ENCODE measurements at places on chromosomes 3 and 15.
A peak's percentile ranks its signal among the peaks of the same experiment; 100 is the strongest.

DNA sequence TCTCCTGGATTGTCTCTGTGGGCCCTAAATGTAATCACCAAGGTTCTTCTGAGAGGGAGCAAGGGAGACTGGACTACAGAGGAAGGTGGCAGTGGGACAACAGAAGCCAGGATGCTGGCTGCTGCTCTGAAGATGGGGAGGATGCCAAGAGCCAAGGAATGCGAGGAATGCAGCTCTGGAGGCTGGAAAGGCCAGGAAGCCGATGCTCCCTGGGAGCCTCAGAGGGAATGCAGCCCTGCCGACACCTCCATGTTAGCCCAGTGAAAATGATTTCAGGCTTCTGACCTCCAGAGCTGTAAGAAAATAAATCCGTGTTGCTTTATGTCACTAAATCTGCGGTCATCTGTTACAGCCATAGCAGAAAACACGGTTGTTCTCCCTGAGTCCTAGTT is 44.1 kb downstream of the UMPS start:
- peak; percentile 67 for DNase-seq

- DNase-seq: no peak
Measured at GRCh38 chr3:189502676-189503257, 128.4 kb upstream of the TP63 start.

DNA sequence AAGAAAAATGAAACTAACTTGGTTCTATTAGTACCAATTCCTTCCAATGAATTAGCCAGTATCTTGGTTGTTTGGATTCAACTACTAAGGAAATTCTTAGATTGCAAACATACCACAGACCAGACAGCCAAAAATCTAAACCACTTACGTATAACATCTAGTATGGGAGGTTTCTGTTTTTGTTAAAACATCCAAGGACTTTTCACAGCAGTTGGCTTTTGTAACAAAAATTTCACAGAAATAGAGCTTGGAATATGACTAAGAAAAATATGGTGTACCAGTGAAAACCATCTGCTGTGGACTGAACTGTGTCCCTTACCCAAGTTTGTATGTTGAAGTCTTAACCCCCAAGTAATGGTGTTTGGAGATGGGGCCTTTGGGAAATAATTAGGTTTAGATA is 199.2 kb downstream of the OTOL1 start:
- DNase-seq: no peak

DNA sequence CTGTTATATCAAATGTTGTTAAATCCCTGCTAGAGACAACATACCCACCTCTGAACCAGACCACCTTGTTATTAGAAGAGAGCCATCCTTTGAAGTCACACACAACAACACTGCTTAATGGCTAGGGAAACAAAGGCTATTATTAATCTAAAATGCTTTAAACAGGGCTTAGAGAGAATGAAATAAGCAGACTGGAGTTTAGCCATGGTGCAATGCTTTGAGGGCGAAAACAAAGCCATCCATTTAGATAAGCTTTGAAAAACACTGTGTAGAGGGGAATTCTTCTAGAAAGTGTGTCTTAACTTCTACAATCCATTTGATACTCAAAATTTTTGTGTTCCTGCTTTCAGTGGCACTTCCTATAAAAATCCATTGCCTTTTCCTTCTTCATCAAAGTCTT is 148.6 kb downstream of the IL5RA start:
- no peak for DNase-seq

- no peak for DNase-seq
Measured at GRCh38 chr3:39108200-39108710, 775 bp downstream of the TTC21A start.

GRCh38 chr3:9079676-9080075 is 116.4 kb upstream of the RAD18 start:
- no peak for DNase-seq

- DNase-seq: no peak
Measured at GRCh38 chr15:101505610-101506337, 16.3 kb upstream of the PCSK6 start.

- DNase-seq: no peak
Measured at GRCh38 chr15:45645026-45645980, 10.5 kb downstream of the SQOR start.

- DNase-seq: no peak
Measured at GRCh38 chr15:57550640-57551039, 41.1 kb upstream of the MYZAP start.

DNA sequence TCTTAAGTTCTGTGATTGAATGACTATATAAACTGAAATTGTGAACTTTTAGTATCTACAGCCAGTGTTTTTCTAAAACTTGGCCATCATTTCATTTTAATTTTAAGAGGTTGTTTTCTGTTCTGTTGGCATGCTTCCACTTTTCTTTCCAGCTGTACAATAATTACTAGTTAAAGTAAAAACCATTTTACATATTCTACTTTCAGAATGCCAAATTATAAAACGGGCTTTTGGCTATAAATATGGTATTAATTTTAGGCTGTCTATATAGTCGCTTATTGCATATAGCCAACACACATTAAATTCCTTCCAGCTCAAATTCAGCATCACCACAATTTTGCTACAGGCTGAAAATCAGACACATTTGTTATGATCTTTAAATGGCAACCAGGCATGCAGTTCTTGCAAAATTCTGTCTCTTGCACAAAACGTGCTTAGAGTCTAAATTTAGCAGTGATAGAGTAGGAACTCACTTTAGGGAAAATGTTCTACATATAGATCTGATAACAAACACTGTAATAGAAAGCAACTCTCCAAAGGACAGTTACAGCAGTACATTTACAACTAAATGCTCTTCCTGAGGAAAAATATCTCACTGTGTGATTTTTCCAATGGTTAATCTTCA is 81.1 kb downstream of the BTD start:
- DNase-seq: peak; percentile 56

- no peak for DNase-seq
Measured at GRCh38 chr3:129908417-129908816, 14.9 kb upstream of the TMCC1 start.

GRCh38 chr3:183508821-183509220 is 46.7 kb downstream of the KLHL6 start:
- DNase-seq: no peak

- no peak for DNase-seq
Measured at GRCh38 chr3:175598740-175599139, 739.6 kb downstream of the NAALADL2 start.

DNA sequence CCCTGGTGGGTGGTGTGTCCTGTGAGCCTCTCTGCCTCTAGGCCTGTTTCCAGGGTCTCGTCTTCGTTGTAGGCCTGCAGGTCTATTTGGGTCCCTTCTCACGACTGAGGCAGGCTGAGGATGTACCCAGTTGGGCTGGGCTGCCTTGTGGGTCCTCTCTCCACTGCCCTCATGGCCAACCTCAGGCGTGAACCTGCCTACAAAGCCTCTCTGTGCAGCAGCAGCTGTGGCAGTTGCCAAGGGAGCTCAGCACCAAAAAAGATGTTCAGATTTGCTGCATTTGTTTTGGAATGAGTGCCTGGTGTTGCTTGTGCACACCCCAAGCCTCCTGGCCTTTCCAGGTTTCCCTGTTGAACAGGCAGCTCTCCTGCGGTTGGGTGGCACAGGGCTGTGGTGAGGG is 13.4 kb downstream of the KLF13 start:
- no peak for DNase-seq

- no peak for DNase-seq
Measured at GRCh38 chr15:89367485-89368451, 33.1 kb upstream of the POLG start.

- DNase-seq: no peak
Measured at GRCh38 chr3:14652-15051, 181.9 kb upstream of the CHL1 start.

DNA sequence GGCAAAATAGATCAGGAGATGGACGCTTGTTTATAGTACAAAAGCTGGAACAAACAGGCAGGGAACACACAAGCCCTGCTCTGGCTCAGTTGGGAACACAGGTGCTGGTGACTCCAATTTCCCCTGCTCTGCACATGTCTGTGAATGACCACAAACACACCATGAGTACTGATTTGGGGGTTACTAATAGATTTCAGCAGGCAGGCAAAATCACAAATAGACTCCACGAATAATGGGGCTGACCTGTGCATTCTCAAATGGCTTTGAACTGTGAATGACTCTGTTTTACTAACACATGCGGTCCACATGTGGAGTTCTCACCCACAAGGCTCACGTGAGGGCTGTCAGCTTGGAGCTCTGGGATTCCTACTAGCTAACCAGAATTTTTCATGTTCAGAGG is 3.9 kb downstream of the RTP3 start:
- peak; percentile 46 for DNase-seq

GRCh38 chr3:45795509-45795881 is 841 bp downstream of the SLC6A20 start:
- no peak for DNase-seq

GRCh38 chr15:55230051-55230670 is 33.4 kb upstream of the RSL24D1 start:
- no peak for DNase-seq

All from fibroblast of skin of left quadriceps (primary cell).